ENCODE measurements at places on chromosomes 1 and 21. TPM values are rescaled to one million over a fixed set of nuclear protein-coding genes. Genes with fewer than 3 reads are reported as not detected.

Gene PAPPA2
- 0.27 TPM for total RNA-seq

GRCh38 chr1:10754568-10755329, 41.7 kb downstream of the CASZ1 start:
- no peak for DNase-seq

DNA sequence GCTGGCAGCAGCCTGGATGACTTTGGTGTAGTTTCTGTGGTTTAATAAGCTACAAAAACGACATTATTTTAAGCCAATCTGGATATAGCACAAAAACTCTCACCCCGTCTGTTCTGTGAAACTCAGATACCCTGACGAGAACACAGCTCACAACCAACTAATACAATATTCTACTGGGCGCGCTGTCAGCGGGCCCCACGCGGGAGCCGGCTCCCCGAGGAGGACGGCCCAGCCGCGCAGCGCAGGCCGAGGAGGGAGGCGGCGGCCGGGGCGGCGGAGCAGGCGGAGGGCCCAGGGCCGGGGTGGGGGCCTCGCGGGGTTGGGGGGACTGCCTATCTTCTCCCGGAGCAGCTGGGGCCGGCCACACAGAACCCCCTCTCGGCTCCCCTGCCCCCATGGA, 87.2 kb upstream of the POU3F1 start:
- DNase-seq, result no peak

DNA sequence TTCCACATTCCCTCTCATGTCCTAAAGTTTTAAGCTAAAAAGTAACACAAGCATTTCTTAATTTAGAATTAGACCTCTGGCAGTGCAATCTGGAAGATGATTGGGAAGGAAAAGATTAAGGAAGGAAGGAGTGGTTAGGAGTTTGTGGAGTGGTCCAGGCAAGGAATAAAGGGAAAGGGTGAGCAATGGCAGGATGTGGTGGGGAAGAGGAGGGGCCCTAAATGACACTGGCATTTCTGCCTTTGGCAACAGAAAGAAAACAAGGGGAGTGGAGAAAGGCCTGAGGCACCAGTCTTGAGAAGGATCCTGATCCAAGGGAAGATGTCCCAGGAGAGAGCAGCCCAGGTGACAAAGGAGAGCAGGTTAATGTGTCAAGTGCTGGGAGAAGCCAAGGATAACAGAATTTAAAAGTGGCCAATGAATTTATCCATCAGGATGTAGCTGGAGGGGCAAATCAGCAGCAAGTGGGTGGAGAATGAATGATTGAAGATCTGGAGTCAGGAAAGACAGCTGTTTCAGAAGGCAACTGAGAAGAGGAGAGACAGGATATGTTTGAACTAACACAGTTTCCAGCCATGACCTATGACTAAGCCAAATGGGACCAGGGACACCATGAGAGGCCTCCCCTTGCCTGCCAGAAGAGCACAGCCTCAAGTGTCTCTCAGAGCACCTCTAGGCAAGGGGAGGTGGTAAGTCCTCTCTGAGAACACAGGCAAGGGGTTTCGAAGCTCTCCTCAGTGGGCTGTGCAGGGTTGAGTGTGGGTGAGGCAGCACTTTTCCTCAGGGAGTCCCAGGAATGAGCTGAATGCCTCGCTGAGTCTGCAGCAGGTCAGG, 20.9 kb upstream of the LY9 start:
- no peak for DNase-seq

DNA sequence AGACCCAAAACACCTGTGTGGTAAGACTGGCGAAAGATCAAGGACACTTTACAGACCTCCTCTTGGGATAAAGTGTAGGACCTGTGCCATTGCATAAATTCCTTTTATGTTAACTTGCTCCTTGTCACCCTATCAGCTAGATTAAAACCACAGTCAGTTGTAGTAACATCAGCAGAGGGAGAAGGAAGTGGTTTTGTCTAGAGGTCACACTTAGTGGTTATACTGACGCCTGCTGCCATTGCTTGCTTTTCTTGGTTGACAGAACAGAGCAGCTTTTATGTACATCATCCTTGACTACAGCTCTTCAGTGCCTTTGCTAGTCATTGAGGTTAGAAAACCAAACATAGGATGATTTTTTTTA, 101.4 kb downstream of the PBX1 start:
- DNase-seq, result no peak

Gene LCE2B
- total RNA-seq, result not detected

GRCh38 chr1:55059302-55060132, 20.2 kb downstream of the PCSK9 start:
- DNase-seq, result no peak

- DNase-seq, result peak; percentile 59
These were observed 17.7 kb downstream of the RAP1GAP start for GRCh38 chr1:21651214-21652042.

DNA sequence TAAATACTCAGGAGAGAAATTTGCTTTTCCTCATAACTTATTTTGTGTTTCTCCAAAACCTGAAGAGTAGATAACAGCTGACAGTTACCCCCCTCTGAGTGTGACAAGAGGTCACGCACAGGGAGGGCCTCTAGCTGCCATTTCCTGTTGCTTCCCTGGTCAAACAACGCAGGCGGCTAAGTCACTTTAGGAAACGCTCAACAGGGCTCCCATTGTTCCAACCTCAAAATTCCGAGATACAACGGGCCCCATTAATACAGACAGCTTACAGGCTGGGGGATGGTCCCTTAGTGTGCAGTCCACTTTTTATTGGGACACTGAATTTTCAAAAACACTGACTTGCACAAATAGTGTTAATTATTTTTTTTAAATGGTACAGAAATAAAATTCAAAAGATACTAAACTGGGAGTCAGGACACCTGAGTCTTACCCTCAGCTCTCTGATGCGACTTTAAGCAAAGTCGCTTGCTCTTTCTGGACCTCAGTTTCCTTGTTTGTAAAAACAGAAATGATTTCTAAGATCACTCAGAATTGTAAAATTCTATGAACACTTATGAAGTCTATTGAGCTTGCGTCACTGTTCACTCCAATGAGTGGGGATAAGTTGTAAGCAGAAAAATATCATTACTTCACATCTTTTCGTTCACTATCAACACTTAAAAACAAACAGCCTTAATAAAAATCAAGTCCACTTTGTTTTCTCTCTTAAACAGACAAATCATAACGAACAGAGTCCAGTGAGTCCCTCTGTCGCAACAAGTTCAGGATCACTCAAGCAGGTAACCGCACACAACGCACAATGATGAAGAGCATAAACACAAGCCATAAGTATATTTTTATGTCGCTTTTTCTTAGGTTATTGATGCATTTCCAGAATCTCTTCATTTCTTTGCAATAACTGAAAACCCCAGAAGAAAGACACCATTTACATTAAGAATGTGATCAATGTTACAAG, 13.5 kb downstream of the LZIC start:
- peak; percentile 41 for DNase-seq

- peak; percentile 6 for DNase-seq
These were observed 38.1 kb downstream of the DISP3 start for GRCh38 chr1:11516961-11517635.

Data from WTC11 (cell line).